ENCODE measurements at places on chromosomes 7 and 10.
A peak's percentile ranks its signal among the peaks of the same experiment; 100 is the strongest.

DNA sequence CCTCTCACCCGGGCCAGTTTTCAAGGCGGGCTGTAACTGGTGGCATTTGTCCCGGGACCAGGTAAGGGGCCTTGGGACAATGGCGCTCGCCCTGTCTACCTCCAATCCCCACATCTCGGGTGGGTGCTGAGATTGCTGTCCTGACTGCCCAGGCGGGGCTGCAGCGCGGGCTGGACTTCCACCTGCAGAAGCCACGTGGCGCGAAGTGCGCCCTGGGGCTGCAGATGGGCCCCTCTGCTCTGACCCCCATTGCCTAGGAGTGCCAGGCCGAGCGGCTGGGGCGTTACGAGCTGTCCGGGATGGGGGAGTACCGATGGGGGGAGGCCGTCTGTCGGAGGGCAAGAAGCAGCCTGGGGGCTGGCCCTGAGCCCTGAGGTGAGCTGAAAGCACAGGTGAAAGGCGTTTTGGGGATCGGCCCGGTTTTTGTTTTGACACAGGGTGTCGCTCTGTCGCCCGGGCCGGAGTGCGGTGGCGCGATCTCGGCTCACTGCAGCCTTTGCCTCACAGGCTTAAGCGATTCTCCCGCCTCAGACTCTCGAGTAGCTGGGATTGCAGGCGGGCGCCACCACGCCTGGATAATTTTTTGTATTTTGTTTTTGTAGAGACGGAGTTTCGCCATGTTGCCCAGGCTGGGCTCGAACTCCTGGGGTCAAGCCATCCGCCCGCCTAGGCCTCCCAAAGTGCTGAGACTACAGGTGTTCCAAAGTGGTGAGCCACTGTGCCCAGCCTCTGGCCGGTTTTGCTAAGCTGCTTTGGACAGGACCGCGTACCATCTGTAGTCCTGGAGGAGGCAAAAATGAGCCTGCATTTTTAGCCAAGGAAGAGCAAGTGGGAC lies at the start of gene SFXN2:
Gene SFXN2, plus strand, starts transcription at position 16 of the 835 bp plus-strand sequence. CDS start 12,001 bp downstream, outside the sequence.
- DNase-seq, result no peak

DNA sequence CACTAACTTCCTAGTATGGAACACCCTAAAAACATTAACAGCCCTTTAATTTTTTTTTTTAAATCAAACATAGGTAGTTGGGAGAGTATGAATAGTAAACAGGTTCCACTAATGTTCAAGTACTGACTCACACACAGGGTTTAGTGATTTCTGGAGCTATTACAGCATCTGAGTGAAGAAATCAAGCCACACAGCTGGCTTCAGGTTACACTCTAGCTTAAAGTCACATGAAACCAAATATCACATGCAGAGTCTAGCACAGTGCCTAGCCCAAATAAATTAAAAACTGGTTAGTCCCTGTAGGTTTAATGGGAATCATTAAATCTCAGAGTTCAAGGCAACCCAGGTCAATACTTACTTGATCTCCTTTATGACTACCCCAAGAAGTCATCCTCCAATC lies 11.6 kb downstream of the PANK1 start:
- peak; percentile 12 for DNase-seq

GRCh38 chr7:18570890-18571478 lies 75.4 kb downstream of the HDAC9 start:
- peak; percentile 67 for DNase-seq

GRCh38 chr7:137961200-137962177 lies 40.4 kb downstream of the CREB3L2 start:
- peak; percentile 36 for DNase-seq

DNA sequence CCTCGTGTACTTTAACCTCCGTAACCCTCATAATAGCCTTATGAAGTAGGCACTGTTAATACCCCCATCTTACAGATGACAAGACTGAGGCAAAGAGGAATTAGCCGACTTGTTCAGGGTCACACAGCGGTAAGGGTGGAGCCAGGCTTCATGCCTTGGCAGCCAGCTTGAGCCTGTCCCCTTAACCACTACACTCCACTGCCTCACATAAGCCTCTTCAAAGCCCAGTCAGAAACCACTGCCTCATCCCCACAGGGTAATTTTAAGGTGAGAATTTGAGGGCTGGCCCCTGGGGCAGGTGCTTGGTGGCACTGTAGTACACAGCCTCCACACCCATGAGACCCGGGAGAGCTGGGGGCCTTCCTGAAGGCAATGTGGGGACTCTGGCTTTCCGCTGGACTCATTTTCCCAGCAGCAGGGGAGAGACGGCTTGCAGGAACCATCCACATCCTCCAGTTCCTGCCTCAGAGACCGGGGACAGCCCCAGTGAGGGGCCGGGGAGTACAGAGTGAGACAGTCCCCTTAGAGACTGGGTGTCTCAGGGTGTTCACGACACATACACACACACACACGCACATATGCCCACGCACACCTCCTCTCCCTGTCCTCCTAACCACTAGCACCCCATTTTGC lies 7.6 kb upstream of the C10orf105 start:
- no peak for DNase-seq

DNA sequence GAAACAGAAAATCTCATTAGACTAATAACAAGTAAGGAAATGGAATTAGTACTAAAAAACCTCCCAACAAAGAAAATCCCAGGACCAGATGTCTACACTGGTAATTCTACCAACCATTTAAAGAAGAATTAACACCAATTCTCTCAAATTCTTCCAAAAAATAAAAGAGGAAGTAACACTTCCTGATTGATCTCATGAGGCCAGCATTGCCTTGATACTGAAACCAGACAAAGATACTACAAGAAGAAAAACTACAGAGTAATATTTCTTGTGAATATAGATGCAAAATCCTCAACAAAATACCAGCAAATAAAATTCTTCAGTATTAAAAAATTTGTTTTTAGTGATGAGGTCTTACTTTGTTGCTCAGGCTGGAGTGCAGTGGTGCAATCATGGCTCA lies 21.3 kb downstream of the GCK start:
- DNase-seq, result no peak

DNA sequence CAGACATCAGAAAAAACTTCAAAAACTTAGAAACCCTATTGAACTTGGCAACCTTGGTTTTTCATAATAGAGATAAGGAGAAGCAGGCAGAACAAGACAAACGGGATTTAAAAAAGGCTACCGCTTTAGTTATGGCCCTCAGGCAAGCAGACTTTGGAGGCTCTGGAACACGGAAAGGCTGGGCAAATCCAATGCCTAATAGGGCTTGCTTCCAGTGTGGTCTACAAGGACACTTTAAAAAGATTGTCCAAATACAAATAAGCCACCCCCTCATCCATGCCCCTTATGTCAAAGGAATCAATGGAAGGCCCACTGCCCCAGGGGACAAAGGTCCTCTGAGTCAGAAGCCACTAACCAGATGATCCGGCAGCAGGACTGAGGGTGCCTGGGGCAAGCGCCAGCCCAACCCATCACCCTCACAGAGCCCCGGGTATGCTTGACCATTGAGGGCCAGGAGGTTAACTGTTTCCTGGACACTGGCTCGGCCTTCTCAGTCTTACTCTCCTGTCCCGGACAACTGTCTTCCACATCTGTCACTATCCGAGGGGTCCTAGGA lies 115.3 kb downstream of the NRCAM start:
- DNase-seq, result no peak

GRCh38 chr10:132162021-132162531 lies 24.7 kb upstream of the DPYSL4 start:
- no peak for DNase-seq

- peak; percentile 3 for DNase-seq
These were observed 27.7 kb downstream of the MGMT start for GRCh38 chr10:129494740-129495139.

DNA sequence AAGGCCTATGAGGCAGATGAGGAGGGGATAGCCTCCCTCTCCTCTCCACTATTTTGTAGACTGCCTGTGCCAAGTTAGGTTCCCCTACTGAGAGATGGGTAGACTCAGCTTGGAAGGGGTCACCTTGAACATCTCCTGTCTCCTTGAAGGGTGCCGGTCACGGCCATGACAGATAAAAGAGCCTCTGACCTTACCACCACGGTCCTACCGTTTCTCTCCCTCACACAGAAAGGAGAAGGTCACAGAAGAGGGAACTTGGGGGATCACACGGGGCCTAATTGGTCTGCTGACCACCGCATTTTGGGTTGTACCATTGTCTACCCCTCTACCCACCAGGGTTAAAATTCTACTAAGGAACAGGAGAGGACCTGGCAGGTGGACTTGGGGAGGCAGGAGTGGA lies 17.0 kb downstream of the PRSS2 start:
- DNase-seq, result no peak

- DNase-seq, result no peak
These were observed 99.5 kb downstream of the ELFN1 start for GRCh38 chr7:1769286-1770200.

DNA sequence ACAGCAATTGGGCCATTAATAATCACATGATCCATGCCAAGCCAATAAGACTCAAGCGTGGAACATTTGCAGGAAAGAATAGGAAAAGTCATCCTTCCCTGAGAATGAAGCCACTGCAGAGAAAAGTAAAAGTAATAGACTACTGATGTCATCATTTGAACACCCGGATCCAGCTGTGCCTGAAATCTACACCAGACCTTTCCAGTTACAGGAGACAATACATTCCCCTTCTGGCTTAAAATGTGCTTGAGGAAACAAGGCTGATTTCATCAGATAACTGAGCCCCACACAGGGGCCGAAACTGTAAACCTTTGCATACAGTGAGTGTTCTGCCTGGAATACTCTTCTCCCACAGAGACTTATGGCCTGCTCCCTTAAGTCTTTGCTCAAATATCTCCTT lies 232.8 kb downstream of the KCNMA1 start:
- no peak for DNase-seq

Data from fibroblast of skin of back (primary cell).